Cerebellar cortex (tissue), 1 donor: ENCODE measurements at places on chromosomes 1 and 21.

DNA sequence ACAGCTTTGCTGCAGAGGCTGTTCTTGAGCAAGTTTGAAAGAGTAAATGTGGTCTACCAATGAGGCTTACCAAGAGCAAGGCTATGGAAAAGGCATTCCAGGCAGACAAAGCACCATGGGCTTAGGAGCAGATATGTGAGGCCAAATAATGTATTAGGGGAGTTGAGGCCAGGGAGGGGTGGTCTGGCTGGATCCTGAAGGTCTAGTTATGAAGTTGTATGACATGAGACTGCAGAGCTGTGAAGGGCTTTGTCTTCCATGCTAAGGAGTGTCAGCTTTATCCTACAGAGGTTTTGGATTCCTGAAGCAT, 51.8 kb upstream of the TSPAN2 start:
- no peak for DNase-seq

GRCh38 chr1:3590951-3591865, 20.1 kb downstream of the MEGF6 start:
- DNase-seq: no peak

DNA sequence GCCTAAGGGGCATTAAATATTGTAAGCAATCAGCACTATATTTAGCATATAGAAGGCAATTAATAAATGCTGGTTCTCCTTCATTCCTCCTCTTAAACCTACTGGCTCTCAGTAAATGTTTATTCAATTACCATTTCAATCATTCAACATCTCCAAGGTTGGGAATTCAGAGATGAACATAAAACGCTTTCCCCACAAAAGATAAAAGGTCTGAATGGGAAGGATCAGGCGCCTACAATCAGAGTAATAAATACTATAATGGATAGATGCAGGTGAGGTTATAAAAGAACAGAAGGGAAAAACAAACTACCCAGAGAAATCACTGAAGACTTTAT, 407 bp upstream of the KTI12 start:
- no peak for DNase-seq

DNA sequence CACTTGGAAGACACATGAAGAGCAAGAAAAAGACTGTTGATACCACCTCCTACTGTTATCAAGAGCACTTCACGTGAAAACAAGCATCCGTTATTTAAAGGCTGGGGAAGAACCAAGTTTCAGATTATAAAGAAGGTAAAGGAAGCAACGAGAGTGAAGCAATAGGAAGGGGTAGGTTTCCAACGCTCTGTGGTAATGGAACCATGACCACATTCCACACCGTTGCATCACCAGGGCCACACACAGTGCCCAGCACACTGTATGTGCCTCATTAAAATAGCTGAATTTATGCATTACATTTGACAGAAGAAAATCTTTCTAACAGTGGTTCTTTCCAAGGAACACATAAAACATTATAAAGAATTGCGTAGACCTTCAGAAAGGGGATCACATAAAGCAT, 435.8 kb downstream of the MRPL39 start:
- DNase-seq: no peak

DNA sequence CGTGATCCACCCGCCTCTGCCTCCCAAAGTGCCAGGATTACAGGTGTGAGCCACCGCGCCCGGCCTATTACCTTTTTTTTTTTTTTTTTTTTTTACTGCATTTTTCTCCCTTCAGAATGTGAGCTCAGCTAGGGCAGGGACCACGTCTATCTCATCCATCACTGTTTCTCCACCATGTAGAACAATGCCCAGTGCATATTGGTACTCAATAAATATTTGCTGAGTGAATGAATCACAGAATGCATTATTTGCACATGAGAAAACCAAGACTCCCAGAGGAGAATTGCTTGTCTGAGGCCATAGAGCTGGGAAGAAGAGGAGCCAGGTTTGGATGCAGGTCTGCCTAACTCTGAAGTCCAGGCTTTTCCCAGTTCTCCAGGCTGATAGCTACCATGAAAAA, 8.2 kb upstream of the SLC9A1 start:
- no peak for DNase-seq

DNA sequence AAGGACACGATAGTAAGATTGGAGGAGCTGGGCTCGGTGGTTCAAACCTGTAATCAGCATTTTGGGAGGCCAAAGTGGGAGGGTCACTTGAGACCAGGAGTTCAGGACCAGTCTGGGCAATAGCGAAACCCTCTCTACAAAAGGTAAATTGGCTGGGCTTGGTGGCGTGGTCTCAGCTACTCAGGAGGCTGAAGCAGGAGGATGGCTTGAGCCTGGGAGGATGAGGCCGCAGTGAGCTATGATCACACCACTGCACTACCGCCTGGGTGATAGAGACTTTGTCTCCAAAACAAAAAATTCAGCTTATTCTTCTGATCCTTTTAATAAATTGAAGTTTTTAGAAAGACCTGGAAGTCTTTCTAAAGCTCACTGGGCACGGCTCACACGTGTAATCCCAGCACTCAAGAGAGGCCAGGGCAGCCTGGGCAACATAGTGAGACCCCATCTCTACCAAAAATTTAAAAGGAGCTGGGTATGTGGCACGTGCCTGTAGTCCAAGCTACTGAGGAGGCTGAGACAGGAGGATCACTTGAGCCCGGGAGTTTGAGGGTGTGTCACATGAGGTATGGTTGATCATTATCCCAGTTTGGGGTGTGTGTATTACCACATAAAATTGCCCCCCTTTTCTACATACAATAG, 15.3 kb downstream of the MASP2 start:
- DNase-seq: no peak

- no peak for DNase-seq
These were observed 18.2 kb downstream of the LDLRAP1 start for GRCh38 chr1:25561421-25562100.

DNA sequence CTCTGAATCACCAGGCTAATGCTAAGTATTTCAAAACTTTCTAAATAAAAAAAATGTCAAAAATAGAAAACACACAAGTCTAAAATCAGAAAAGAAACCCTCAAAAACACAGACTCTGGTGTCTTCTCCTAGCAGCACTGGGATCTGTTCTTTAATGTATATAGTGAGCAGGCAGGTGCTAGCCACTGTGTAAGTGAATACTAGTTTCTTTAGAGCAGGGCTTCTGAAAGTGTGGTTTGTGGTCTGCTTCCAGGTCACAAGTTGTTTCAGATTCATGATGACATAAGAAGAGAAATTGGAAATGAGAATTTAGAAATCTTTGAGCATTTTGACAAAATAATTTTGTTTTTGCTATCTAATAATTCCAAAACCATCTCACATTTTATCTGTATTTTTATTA, 763.1 kb downstream of the USP25 start:
- no peak for DNase-seq

DNA sequence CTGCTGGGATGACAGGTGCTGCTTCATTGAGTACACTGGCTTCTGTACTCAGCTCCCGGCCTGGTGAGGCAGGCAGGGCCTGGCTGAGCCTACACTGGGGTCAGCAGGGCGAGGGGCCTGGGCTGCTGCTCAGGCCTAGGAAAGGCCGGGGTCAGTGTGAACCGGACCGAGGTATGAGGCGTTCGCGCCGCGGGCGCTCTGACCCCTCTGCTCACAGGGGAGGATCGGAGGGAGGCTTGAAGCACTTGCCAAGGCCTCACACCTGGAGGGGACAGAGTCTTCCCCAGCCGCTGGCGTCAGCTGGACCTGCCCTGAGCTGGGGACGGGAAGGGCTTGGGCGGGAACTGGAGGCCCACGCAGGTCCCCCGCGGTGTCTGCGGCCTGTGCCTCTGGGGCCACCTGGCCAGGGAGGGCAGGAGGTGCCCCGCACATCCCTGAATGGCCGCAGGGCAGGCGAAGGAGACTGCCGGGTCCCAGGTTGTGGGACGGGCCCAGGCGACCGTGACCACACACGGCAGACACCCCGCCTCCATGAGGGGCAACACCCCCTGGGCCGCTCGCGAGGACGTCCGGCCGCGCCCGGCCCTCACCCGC, 466 bp downstream of the PEX10 start:
- DNase-seq: no peak

- DNase-seq: no peak
These were observed 77.6 kb downstream of the RGL1 start for GRCh38 chr1:183882335-183883167.

DNA sequence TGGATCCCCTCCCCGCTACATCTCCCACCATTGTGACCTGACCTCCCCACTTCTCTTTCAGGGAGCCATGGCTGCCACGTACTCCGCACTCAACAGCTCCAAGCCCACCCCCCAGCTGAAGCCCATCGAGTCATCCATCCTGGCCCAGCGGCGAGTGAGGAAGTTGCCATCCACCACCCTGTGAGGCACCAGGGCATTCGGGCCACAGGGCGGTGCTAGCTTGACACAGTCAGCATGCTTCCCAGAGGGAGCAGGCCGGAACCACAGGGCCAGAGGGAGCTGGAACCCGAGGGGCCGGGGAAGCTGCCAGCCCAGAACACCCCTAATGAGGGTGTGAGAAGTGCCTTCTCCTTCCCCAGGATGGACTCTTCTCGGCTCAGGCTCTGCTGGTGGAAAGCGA, 44.5 kb downstream of the RPS6KA1 start:
- no peak for DNase-seq

GRCh38 chr1:117370071-117370470, 2.8 kb downstream of the MAN1A2 start:
- DNase-seq: peak; percentile 40

GRCh38 chr1:229984310-229984991, 82.6 kb upstream of the GALNT2 start:
- DNase-seq: no peak

GRCh38 chr1:76770979-76771378, 96.3 kb upstream of the ST6GALNAC5 start:
- peak; percentile 15 for DNase-seq

- no peak for DNase-seq
These were observed 27.8 kb downstream of the ECE1 start for GRCh38 chr1:21262293-21263051.

DNA sequence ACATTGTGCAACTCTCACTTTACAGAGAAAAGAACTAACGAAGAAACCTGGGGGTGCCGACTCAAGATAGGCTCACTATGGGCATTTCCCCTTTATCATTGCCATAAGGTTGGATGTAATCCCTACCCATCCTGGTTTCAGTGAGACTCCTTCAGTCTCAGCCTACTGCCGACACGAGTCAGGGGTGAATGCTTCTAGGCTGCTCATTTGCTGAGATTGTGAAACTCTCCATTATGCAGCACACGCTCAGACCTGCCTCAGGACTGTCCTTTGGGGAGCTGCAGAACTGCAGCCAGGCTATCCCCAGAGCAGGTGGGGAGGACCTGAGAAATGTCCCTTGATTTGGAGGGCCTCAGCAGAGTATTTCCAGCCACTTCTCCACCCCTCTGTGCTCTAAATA, 22.2 kb downstream of the TSHB start:
- DNase-seq: no peak

DNA sequence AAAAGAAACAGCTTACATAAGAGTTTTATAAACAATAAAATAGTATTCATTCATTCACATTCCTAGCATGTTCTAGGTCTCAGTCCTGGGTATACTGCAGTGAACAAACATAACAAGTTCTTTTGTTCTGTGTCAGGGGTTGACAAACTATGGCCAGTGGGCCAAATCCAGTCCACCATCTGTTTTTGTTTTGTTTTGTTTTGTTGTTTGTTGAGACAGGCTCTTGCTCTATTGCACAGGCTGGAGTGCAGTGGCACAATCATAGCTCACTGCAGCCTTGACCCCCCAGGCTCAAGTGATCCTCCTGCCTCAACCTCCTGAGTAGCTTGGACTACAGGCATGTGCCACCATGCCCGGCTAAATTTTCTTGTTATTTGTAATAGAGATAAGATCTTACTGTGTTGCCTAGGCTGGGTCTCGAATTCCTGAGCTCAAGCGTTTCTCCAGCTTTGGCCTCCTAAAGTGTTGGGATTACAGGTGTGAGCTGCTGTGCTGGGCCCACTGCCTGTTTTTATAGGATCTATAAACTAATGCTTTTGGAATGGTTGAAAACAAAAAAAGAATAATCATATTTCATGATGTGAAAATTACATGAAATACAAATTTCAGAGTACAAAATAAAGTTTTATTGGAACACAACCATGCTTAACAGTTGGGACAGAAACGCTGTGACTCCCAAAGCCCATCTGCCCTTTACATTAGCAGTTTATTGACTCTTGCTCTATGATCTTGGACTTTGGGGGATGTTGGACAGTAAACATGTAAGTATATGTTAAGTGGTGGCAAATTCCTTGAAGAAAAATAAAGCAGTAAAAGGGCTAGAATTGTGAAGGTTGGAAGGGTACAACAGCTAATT, 17.9 kb downstream of the CAPZA1 start:
- DNase-seq: no peak

DNA sequence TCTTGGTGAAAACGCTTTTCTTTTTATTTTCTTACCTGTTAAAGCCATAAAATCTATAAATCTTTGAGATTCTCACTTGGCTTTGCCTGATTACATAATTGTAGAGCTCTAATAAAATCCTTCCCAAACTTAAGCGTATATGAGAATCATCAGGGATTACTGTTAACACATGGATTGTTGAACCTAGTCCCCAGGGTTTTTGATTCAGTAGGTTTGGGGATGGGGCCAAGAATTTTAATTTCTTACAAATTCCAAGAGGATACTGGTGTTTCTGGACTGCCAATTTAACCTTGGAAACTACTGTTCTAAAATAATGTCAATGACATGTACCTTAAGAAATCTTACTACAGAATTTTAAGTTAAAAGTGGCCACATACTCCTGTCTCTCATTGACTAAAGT, 694.2 kb downstream of the BRINP3 start:
- DNase-seq: no peak

GRCh38 chr21:23690316-23690715, 1917.0 kb downstream of the MRPL39 start:
- DNase-seq: no peak

- no peak for DNase-seq
These were observed 49.1 kb downstream of the ELK4 start for GRCh38 chr1:205582471-205583291.

- peak; percentile 32 for DNase-seq
These were observed 4.5 kb downstream of the TNFSF4 start for GRCh38 chr1:173202424-173203145.

DNA sequence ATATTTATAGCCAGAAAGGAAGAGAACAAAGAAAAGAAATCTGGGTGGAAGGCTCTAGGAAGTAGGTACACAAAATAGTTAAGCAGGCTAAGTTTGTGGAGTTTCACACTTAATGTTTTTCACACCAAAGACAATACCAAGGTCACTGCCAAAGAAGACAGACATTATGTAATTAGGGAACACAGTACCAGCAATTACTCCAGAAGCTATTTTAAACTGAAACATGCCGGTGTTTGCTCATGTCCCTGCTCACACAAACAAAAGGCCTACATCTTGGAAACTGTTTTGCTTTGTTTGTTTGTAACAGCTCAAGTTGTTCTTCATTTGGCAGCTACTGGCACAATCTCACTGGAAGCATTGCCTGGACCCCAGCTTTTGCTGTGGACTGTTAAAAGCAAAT, 88.5 kb upstream of the DAB1 start:
- peak; percentile 2 for DNase-seq

- DNase-seq: no peak
These were observed 61.0 kb upstream of the NBPF3 start for GRCh38 chr1:21378705-21379494.
